ENCODE measurements at places on chromosomes 12 and 14.

- DNase-seq: peak; percentile 20
Measured at GRCh38 chr14:81565441-81566290, 32.0 kb upstream of the SEL1L start.

DNA sequence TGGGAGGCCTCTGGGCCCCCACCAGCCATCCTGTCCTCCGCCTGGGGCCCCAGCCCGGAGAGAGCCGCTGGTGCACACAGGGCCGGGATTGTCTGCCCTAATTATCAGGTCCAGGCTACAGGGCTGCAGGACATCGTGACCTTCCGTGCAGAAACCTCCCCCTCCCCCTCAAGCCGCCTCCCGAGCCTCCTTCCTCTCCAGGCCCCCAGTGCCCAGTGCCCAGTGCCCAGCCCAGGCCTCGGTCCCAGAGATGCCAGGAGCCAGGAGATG lies 729 bp upstream of the GAPDH start:
- no peak for DNase-seq

DNA sequence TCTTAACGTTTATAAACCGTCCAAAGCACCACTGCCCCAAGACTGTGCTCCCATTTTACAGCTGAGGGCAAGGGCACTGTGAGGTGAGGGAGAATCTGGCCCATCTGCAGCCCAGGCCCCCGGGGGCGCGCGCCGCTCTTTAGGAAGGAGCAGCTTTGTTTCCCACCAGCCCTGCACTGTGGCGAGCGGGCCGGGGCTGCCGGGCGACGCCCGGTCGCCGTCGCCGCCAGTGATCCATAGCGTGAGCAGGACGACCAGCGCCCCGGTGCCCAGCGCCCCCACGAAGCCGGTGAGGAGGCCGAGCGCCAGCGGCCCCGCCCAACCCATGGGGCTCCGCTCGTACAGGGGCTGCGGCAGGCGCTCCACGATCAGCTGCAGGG lies 34.6 kb downstream of the FIGNL2 start:
- no peak for DNase-seq

DNA sequence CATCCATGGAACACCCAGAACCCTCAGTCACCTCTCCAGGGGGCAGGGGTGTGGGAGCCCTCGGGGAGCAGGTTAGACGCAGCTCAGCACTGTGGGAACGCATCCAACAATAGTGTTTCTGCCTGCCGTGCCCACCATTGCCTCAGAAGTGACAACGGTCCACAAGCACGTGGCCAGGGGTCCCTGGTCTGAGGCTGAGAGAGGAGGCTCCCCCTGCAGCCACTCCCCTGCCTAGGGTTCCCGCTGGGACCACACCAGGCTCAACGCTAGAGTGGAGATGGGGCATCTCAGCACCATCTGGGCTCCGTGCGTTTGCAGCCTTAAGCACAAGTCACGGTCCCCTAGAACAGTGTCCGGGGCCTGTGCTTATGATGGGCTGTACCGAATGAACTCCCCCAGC lies 62.7 kb downstream of the TESC start:
- no peak for DNase-seq

DNA sequence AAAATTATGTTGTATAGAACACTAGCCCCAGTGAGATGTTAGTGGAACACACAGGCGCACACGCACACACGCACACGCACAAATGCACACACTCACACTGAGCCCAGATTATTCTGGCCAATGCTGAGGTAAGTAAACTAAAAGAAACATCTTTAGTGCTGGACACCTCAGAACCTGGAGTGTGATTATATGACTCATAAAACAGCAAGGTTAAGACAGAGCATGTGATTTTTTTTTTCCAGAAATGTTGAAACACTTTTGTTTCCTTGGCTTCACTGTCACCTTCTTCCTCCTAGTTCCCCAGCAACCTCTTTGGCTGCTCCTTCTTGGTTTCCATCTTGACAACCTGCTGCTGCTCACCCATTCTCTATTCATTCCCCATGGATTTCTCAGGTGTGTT lies 141.0 kb upstream of the ALG10B start:
- no peak for DNase-seq

DNA sequence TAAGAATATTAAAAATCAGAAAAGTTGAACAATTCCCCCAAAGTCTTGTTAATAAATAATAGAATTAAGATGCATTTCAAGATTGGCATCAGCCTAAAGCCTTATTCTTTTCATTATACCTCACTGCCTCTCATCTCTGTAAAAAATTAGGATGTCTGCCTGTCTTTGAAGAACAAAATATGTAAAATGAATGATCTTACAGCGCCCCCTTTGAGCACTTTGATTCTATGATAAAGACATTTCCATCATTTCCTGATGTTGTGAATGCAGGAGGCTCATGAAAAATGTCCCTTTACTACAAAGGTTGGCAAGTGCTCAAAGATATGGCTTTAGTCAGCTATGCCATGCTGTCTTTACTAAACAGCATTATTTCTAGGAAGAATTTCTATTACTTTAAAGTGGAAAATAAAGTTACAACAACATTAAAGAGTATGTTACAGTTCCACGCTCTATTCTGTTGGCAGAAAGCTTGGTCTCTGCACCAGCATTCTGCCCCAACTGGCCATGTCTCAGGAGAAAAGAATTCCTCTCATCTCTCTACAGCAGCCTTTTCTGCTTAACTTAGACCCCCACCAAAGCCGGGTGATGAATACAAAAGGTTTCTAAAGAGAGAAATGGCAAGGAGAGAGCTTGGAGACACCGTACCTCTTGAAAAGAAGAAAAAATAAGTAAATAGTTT lies 95.1 kb downstream of the LLPH start:
- DNase-seq: peak; percentile 72

DNA sequence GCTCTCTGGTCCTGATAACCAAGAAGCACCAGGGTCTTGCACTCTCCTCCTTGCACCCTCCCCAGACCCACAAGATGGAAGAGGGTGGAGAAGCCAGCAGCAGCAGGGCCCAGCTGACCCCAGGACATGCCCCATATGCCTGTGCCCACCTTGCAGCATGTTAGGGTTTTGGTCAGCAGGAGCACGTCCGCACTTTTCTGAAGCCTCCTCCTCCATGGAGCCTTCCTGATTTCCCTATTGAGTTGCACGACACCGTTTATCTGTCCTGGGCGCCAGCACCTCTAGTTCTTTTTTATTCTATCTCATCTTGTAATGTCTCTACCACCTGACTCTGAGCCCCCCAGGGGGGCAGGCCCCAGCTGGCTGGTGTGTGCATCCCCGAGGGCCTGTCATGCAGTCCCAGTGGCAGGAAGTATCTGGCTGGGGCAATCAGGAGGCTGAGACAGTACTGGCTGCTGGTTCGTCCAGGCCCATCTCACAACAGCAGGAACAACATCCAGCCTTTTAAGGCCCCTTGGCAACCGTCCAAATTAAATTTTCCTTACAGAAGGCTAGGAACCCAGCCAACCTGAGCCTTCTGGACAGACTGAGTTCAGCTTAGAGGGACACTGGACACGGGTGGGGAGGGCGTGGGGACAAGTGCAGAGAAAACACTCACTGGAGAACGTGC lies 39.6 kb downstream of the CCDC85C start:
- DNase-seq: peak; percentile 88

DNA sequence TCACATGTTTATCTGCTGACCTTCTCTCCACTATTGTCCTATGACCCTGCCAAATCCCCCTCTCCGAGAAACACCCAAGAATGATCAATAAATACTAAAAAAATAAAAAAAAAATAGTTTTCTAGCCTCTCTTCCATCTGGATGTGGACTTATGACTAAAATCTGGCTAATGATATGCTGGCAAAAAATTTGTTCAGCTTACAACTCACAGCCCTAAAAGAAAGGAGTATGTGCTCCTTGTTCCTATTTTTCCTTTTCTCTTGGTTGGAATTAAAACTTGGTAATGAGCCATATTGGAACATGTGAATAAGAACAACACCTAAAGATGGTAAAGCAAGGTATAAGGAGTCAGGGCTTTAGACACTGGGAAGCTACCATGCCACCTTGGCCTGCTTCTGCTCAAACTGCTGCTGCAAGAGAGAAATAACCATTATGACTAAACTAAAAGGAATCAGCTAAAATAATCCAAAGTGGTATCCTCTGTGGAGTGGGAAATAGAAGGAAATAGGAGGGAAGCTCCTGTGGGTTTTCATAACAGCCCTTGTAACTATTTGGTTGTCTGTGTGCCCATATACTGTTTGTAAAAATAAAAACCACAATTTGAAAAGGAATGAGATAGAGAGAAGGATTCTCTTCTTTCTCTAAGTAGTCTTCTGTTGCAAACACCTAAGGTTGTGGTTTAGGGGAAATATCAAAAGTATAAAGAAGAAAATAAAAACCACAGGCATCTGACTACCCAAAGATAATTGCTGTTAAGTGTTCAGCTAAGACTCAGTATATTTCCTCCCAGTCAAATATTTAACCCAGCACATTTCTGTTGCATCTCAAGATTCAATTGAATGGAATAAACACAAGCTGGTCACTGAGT lies 53.8 kb downstream of the SDR9C7 start:
- DNase-seq: no peak

DNA sequence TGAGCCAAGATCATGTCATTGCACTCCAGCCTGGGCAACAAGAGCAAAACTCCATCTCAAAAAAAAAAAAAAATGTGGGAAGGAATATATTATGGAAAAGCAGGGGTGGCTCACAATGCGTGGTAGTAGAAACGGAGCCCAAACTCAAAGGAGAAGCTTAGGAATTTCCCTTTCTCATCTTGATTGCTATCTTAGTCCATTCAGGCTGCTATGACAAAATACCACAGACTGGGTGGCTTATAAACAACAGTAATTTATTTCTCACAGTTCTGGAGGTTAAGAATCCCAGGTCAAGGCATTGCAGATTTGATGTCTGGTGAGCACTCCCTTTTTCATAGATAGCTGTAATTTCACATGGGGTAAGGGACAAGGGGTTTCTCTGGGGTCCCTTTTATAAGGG lies 153.8 kb upstream of the KRR1 start:
- peak; percentile 31 for DNase-seq

Measured in dermis blood vessel endothelial cell (primary cell).